ENCODE measurements at places on chromosomes 12 and 14.

- no peak for DNase-seq
These were observed 32.6 kb downstream of the VRTN start for GRCh38 chr14:74380845-74381244.

DNA sequence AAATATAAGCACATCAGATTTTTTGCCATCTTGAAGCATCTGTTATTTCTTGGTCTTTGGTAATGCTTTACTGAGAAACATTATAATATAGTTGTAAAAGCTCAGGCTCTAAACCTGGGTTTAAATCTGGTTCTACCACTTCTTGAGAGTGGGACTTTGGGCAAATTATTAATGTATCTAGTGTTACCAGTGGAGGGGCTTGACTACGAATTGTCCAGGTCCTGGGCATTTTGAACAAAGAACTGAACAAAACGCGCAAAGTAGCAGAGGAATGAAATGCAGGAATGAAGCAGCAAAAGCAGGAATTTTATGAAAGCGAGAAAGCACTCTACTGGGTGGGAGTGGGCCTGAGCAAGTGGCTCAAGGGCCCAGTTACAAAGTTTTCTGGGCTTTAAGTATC is 50.8 kb downstream of the CAND1 start:
- no peak for DNase-seq

- no peak for DNase-seq
These were observed 328.2 kb upstream of the NOVA1 start for GRCh38 chr14:26925876-26926584.

GRCh38 chr12:50788561-50788960 is 24.7 kb downstream of the ATF1 start:
- no peak for DNase-seq

DNA sequence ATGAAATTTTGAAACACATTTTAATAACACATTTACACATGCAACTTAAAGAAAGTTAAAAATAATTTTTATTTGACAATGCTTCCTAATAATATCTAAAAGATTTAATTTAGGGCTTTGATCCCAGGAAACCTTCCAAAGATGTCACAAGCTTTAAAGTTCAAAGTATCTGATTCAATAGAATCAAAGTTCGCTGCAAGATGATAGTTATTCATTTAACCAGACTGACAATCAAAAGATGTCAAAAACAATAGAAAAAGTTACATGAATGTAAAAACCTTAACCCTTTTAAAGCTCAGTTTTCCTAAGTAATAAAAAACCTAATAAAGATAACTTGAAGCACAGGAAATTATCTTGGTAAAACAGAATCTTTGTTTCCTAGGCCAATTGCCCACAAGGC is 67.7 kb downstream of the SDR9C7 start:
- DNase-seq: no peak

DNA sequence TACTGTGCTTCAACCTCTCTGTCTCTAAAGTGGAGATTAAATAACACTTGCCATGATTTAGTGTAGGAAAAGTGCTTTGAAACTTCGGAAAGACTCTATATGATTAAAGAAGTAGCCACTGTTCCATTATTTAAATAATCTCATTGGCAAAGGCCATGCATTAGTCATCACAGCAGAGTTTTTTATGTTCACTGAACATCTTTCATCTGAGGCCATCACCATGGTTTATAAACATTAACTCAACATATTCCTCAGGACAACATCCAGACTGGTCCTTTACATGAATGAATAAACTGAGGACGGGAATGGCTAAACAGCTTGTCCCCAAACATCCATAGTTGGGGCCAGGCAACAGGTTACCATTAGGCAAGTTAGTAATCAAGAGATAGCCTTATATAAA is 124.6 kb upstream of the FRMD6 start:
- no peak for DNase-seq

Measured in NCI-H146 (cell line).